Fibroblast of villous mesenchyme (primary cell): ENCODE measurements at places on chromosomes 1 and 21. TPM values are rescaled to one million over a fixed set of nuclear protein-coding genes. Genes with fewer than 3 reads are reported as not detected.

Gene WNT9A
- total RNA-seq, result under 0.01 and 0.32 TPM in 2 replicates

Gene UBE4B
- 42.8 and 47.9 TPM in 2 replicates for total RNA-seq

Gene CENPF
- total RNA-seq, result 19.3 and 30.7 TPM in 2 replicates

Gene CD5L
- not detected in 2 replicates for total RNA-seq

Gene PADI6
- total RNA-seq, result not detected in 2 replicates

Gene GNAT2
- total RNA-seq, result under 0.01 and 0.43 TPM in 2 replicates

Gene LCE3A
- total RNA-seq, result not detected in 2 replicates

Gene AADACL4
- total RNA-seq, result 0.43 TPM in 1 of 2 replicates, not detected in the other

Gene EXTL1
- 3.9 and 6.0 TPM in 2 replicates for total RNA-seq

Gene KRTAP12-4
- not detected in 2 replicates for total RNA-seq

Gene AMY2B
- total RNA-seq, result 2.9 and 3.5 TPM in 2 replicates

Gene ASAP3
- 33.5 and 35.0 TPM in 2 replicates for total RNA-seq

Gene RNF187
- 41.9 and 57.3 TPM in 2 replicates for total RNA-seq

Gene PGBD2
- total RNA-seq, result 3.9 and 7.8 TPM in 2 replicates

Gene TAL1
- 0.32 TPM in 1 of 2 replicates, not detected in the other for total RNA-seq

Gene ESRRG
- total RNA-seq, result under 0.01 TPM in 2 replicates

Gene ARHGAP29
- total RNA-seq, result 50.3 and 85.1 TPM in 2 replicates

Gene CFAP107
- not detected in 2 replicates for total RNA-seq

Gene ERICH3
- not detected in 2 replicates for total RNA-seq

Gene NID1
- 204 and 211 TPM in 2 replicates for total RNA-seq

Gene SPRR2G
- not detected in 2 replicates for total RNA-seq

Gene TRIM45
- total RNA-seq, result 1.7 and 2.6 TPM in 2 replicates

Gene SYTL1
- under 0.01 and 0.32 TPM in 2 replicates for total RNA-seq

Gene TRPM2
- under 0.01 and 0.32 TPM in 2 replicates for total RNA-seq

Gene GIPC2
- total RNA-seq, result 0.32 and 0.43 TPM in 2 replicates

Gene DLGAP3
- total RNA-seq, result under 0.01 TPM in 2 replicates

Gene EPHA2
- total RNA-seq, result 47.0 and 104 TPM in 2 replicates

Gene SPRR1B
- not detected in 2 replicates for total RNA-seq

Gene SMCP
- total RNA-seq, result not detected in 2 replicates

Gene OR10Z1
- not detected in 2 replicates for total RNA-seq

Gene KCNAB2
- 2.6 and 3.5 TPM in 2 replicates for total RNA-seq

Gene MMP23B
- total RNA-seq, result 6.5 and 11.0 TPM in 2 replicates

Gene EPHA8
- total RNA-seq, result not detected in 2 replicates

Gene SLAMF1
- not detected in 2 replicates for total RNA-seq

Gene TPTE
- total RNA-seq, result 0.32 and 0.43 TPM in 2 replicates

Gene LY9
- under 0.01 TPM in 1 of 2 replicates, not detected in the other for total RNA-seq
